ENCODE measurements at places on chromosomes 4 and X.

DNA sequence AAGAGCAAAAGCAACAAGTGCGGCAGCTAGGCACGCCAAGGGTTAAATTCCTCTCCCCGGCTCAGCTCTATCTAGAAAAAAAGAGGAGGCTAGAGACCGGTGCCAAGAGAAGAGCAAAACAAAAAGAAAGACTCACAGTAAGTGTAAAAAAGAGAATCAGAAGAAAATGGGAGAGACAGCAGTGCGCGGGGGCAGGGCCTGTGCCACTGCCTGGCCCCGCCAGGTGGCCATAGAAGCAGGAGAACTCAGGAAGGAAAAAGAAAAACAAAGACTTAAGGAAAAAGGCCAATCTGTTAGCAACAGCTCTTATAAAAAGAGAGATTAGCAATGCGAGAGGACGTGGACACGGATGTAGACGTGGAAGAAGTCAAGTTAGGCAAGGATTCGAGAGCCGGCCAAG is 3.2 kb downstream of the ACOX3 start:
- no peak for DNase-seq

DNA sequence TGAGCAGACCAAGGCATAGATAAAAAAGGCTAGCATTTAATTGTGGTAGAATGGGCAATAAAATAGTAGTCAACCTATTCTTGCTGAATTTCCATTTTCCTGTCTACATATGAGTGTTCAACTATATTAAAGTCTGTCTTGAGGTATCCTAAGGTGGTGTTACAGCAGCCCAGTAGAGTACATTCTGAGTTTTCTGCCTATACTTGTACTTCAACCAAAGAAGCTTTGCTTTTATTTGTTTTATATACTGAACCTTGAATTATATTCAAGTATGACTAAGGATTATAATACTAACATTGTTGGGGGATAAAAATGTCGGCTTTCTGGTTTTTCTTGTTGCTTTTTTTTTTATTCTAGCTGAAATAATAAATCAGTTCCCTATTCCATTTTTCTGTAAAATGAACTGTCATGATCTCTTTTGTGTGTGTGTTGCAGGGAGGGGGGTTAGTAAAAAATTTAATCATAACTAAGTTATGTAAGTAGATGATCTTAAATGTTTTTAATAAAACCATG is 106.7 kb downstream of the PDLIM5 start:
- no peak for DNase-seq

GRCh38 chrX:9646471-9647224 is 119.0 kb downstream of the GPR143 start:
- DNase-seq, result no peak

- no peak for DNase-seq
Observed at GRCh38 chr4:172813359-172813923, 355.2 kb upstream of the GALNT7 start.

- DNase-seq, result no peak
Observed at GRCh38 chrX:68669094-68669860, 21.8 kb downstream of the STARD8 start.

- no peak for DNase-seq
Observed at GRCh38 chr4:52376132-52376704, 282.9 kb downstream of the USP46 start.
